LHCN-M2 (cell line): ENCODE measurements at places on chromosomes 13 and 19. TPM values are rescaled to one million over a fixed set of nuclear protein-coding genes. Genes with fewer than 3 reads are reported as not detected.

The TGFBR3L gene
- total RNA-seq = 1.9 and 3.5 TPM in 2 replicates

The DAND5 gene
- total RNA-seq = 0.06 TPM in 1 of 2 replicates, not detected in the other

The PTPRS gene
- total RNA-seq = 53.2 and 63.0 TPM in 2 replicates

The DZIP1 gene
- 33.7 and 34.9 TPM in 2 replicates for total RNA-seq

The SLITRK5 gene
- total RNA-seq = 0.11 and 0.13 TPM in 2 replicates

The NAA16 gene
- total RNA-seq = 6.5 and 7.6 TPM in 2 replicates

The PABPC3 gene
- not detected in 2 replicates for total RNA-seq

The GRK1 gene
- total RNA-seq = not detected in 2 replicates

The ETV2 gene
- total RNA-seq = 0.46 and 1.5 TPM in 2 replicates

The SMIM44 gene
- total RNA-seq = not detected in 2 replicates

The SHFL gene
- 29.0 and 29.5 TPM in 2 replicates for total RNA-seq

The MAMSTR gene
- 2.4 and 3.5 TPM in 2 replicates for total RNA-seq

The C1QTNF9B gene
- not detected in 2 replicates for total RNA-seq

The C19orf73 gene
- total RNA-seq = 1.1 and 3.1 TPM in 2 replicates

The NRTN gene
- not detected in 2 replicates for total RNA-seq

The PRX gene
- 1.6 and 1.8 TPM in 2 replicates for total RNA-seq

The LENG1 gene
- 5.2 and 9.2 TPM in 2 replicates for total RNA-seq

The KLK8 gene
- total RNA-seq = not detected in 2 replicates

The APOC4 gene
- not detected in 2 replicates for total RNA-seq
